Bronchial epithelial cell (primary cell): ENCODE measurements at places on chromosomes 1 and 21.

DNA sequence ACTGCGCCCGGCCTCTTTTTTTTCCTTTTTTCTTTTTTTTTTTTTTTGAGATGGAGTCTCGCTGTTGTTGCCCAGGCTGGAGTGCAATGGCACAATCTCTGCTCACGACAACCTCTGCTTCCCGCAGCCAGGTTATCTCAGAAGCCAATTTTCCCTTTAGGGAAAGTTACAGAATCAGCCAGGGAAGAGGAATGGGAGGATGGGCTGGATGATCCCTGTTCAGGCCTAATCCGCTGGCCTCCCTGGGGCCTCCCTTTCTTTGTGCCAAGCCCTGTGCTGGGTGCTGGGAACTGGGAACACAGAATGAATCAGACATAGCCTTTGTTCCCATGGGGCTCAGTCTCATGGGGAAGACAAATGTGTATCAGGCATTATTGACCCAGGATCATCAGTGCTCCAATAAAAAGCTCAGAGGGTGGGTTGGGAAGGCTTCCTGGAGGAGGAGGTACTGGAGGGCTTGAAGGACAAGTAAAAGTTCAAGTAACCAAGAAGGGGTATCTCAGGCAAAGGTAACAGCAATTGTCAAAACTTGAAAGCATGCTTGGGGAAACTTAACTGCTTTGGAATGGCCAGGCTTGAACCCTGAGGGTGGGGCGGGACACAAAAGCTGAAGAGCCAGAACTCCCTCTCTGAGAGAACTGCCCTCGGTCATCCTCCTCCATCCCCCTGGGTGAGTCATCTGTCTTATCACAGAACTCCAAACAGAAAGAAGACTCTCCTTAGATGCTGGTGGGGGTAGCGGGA lies 14.3 kb downstream of the ECHDC2 start:
- peak; percentile 19 for DNase-seq

DNA sequence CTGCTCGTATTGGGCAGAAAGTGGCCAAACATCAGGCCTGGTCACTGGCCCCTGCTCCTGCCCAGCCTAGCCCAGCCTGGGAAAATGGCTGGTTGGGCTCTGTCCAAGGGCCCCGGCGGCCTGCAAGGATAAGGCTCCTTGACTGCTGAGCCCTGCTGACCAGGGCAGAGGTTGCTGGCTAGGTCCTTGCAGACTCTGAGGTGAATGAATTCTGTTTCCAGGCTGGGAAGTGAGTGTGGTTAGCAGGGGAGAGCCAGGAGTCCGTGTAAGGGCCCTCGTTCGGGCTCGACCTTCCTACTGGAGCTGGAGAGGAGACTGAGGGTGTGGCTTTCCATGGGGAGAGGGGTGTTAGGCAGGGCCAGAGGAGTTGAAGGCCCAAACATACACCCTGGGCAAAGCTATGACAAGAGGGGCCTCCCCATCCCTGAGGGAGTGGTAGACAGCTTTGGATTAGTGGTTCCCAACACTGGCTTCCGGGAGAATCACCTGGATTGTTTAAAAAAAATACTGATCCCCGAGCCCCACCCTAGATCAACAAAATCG lies 20.6 kb downstream of the CSF1 start:
- DNase-seq, result no peak

DNA sequence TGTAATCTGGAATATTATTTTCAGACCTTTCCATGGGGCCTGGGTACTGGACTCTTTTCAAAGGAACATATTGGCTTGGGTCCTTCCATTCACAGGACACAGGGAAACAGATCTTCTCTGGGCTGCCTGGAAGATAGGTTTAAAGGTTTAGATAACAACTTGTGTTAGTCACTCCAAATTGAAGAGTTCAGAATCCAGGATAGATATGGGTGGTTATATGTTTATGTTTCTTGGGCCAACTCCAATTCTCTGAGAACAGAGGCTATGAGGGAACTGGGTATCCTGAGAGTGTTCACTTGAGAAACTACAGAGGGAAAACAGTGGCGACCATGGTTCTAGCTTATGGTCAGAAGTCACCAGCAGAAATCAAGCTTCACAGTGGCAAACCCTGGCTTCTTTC lies 8.7 kb upstream of the PIGM start:
- no peak for DNase-seq

- no peak for DNase-seq
Measured at GRCh38 chr21:35366394-35367080, 317.4 kb upstream of the RUNX1 start.

- no peak for DNase-seq
Measured at GRCh38 chr1:223323491-223324484, 40.2 kb downstream of the SUSD4 start.

DNA sequence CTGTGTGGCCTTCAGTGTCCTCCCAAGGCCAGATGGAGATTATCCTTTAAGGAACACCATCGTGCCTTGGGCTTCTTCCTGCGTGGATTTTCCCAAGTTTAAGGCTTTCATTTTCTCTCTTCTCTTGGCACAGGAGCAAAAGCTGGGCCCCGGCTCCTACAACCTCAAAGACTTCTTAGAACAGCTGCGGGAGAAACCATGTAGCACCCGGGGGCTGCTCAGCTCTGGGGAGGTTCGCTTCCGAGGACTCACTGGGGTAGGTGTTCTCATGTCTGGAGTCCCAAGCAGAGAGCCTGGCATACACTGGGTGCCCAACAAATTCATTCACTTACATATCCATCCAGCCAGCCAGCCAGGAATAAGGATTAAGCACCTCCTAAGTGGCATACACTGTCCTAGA lies 6.6 kb upstream of the TTC22 start:
- DNase-seq, result no peak

GRCh38 chr1:2412773-2413494 lies 570 bp upstream of the PEX10 start:
- DNase-seq, result no peak
